ENCODE measurements at places on chromosomes 1 and 21. TPM values are rescaled to one million over a fixed set of nuclear protein-coding genes. Genes with fewer than 3 reads are reported as not detected.

Gene KIF14
- 16.0 TPM for total RNA-seq

Gene RIPPLY3
- total RNA-seq = not detected

Gene GJA9
- not detected for total RNA-seq

Gene DNALI1
- total RNA-seq = 5.5 TPM

Gene FAF1
- 84.1 TPM for total RNA-seq

Gene SLC25A34
- 0.58 TPM for total RNA-seq

Gene LCE7A
- not detected for total RNA-seq

Gene RNU1-4
- total RNA-seq = under 0.01 TPM
